ENCODE measurements at places on chromosomes 7 and 10.

DNA sequence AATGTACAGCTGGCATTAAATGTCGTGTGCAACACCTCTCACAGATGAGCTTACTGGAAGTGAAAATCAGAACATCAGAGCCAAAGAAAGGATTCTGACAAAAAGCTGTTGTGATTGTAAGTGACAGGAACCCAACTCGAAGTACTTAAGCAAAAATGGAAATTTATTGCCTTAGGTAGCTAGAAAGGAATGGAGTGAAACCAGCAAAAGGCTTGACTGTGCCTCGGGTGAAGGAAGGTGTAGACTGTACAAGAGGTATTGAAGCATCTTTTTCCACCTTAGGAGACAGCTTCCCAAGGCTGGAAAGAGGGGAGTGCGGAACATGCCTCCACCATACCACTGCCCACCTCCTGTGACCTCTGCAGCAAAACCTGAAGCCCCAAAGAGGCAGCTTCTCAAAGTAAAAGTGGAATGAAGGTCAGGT, 27.3 kb upstream of the ITGB1 start:
- no peak for DNase-seq

DNA sequence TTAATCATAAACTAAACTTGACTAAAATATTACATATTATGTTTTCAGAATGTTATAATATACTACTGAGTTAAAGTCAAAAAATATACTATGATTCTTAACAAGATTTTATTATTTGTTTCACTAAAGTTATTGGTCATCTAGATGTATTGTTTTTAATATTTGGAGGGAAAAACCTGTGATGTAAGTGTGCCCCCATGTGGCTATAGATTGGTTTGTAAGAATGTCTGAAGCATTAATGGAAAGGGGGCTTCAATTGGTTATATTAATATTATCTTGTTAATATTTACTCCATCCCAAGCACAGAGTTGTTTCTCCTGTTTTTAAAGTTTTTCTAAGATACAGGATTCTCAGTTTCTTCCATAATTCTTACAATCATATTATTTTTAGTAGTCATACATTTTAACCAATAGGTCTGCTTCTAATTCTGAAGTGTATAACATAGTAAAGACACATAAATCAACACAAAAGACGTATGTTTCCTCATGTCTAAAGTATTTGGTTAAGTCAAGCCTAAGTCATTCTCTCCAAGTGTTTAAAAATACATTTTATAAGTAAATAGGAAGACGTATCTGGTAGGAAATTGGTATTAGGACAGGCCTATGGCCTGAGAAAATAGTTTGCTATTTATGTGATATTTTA, 58.0 kb downstream of the GNAT3 start:
- DNase-seq, result peak; percentile 8

GRCh38 chr10:72026278-72027111, 61.9 kb downstream of the SPOCK2 start:
- peak; percentile 57 for DNase-seq

- peak; percentile 95 for DNase-seq
Measured at GRCh38 chr10:70693619-70694335, 21.5 kb downstream of the ADAMTS14 start.

- DNase-seq, result no peak
Measured at GRCh38 chr10:79063071-79063491, 5.7 kb upstream of the ZMIZ1 start.

DNA sequence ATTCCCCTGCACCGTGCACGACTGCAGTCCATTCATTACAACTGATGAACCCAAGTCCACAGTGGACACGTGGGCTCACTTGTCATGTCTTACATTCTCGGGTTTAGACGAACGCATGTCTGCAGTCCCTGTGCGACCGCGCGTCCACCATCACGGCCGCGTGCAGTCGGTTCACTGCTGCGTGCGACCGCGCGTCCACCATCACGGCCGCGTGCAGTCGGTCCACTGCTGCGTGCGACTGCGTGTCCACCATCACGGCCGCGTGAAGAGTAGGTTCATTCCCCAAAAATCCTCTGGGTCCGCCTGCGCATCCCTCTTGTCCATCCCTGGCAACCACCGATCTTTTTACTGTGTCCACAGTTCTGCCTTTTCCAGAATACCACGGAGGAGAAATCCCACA, 100.5 kb downstream of the MAD1L1 start:
- no peak for DNase-seq

- no peak for DNase-seq
Measured at GRCh38 chr7:43351683-43352082, 231.2 kb upstream of the STK17A start.

- DNase-seq, result peak; percentile 82
Measured at GRCh38 chr10:75042292-75042974, 69.0 kb upstream of the SAMD8 start.

GRCh38 chr10:69503001-69503895, 52.0 kb downstream of the TSPAN15 start:
- no peak for DNase-seq

DNA sequence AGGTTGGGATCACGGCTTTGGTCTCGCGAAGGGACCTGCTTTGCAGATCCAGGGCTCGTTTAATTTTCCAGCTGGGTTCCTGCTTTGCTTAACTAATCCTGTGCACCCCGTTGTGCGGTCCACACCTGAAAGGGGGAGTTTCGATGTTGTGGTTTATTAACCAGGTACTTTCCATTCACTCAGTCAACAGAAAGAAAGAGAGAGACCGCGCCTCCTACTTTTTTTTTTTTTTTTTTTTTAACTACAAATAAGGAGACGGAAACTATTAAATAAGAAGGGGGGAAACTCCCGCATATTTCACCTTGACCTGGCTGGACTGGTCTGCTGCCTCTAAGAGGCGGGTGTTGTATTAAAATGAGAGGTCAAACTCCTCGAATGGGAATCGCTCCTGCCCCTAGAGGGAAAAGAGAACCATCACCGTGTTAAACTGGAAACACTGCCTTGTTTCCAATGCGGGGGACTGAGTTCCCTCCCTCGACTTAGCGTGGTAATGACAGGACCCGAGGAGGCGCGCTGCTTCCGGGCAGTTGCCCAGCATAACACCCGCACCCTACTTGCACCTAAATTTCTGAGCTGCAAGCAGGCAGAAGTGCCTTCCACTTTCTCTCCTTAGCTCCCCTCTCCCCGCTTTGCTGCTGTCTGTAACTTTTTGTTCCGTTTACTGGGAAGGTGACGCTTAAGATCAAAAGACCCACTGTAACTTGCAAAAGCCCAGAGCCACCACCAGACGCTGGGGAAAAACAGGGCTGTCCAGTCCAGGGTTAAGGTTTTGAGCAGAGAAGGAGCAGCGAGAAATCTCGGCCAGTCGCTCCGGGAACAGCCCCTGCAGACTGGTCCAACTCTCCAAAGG, 1.1 kb upstream of the ITGB8 start:
- peak; percentile 70 for DNase-seq

DNA sequence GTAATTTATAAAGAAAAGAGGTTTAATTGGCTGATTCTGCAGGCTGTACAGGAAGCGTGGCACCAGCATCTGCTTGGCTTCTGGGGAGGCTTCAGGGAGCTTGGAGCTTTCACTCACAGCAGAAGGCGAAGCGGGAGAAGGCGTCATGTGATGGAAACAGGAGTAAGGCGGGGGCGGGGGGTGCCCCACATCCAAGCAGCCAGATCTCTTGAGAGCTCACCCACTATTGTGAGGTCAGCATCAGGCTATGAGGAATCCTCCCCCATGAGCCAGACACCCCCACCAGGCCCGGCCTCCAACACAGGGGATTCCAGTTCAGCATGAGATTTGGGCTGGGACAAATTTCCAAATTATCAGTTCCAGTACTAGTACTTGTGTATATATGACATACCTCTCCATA, 46.2 kb downstream of the WDR37 start:
- DNase-seq, result no peak

DNA sequence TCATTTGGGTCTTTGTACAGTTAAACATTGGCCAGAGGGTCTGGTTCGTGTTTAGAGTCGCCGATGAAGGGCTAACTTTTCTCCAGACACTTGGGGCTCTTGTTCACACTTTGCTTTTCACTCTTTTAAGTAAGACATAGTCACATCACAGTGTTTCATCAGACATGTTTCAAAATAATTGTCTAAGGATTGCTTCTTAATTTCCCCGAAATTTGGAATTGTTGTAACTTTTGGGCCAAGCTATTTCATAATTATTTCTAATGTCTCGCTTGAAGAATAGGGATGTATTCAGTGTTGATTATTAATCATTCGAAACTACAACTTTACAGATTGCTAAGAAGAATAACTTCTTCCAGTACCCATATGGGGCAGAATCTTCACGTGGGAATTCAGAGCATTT, 92.8 kb downstream of the TCF7L2 start:
- no peak for DNase-seq

DNA sequence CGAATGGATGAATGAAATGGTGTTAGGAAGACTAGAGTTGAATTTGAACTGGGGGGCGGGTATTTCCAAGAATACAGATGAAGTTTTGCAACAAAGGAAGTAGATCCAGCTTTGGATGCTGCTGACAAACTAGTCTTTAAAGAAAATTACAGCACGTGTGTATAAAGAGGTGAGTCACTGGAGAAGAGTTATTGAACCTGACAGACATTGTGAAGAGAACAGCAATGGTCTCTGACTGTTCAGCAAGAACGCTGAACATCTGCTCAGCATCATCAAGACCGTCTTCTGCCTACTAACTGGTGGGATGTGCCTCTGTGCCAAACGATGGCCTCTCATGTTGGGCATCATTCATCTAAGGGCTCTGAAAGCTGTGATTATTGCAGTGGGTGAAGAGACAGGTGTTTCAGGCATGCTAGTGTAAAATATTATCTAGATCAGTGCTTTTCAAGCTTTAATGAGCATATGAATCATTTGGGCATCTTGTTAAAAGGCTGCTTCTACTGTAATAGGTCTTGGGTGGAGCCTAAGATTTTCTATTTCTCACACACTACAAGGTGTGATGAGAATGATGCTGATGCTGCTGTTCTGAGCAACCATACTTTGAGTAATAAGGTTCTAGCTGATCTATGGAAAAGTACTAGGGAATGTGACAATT, 291.3 kb downstream of the PTEN start:
- DNase-seq, result no peak

- no peak for DNase-seq
Measured at GRCh38 chr10:62887642-62888041, 71.5 kb upstream of the EGR2 start.

GRCh38 chr7:71633551-71634008, 501.6 kb downstream of the GALNT17 start:
- peak; percentile 90 for DNase-seq

GRCh38 chr7:43108255-43109011, 4.0 kb upstream of the HECW1 start:
- DNase-seq, result peak; percentile 74

DNA sequence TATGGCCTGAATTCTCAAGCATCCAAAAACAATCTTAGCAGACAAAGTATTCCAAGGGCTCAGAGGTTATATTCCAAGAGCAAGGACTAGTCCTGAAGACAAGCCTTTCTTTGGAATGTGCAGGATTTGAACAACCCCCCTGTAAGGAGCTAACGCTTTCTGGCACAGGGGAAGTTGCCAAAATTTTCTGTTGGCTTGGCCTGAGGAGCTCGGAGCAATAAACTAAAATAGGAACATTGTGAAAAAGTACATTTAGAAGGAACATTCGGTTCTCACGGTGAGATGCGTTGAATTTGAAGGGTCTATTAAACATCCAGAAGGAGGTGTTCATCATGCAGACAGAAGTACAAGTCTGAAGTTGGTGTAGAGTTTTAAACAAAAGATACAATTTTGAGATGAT, 1030.5 kb upstream of the CELF2 start:
- no peak for DNase-seq

DNA sequence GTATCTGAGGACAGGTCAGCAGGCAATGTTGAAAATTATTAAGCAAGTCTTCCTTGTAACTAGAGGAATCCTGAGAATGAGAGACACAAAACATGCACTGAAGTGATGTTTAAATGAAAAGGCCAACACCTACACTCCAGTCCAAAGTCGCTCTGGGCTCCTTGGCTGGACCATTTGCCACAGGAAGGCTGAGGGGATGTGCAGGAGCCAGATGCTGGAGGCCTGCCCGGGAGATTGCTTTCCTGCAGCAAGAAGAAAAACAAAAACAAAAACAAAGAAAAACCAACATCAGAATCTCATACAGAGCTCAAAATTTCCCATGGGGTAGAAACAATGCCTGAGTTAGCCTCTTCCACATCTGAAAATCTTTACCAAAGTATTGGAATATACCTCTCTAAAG, 157.0 kb downstream of the DGKI start:
- no peak for DNase-seq
